ENCODE measurements at places on chromosomes 4 and X.
A peak's percentile ranks its signal among the peaks of the same experiment; 100 is the strongest.

DNA sequence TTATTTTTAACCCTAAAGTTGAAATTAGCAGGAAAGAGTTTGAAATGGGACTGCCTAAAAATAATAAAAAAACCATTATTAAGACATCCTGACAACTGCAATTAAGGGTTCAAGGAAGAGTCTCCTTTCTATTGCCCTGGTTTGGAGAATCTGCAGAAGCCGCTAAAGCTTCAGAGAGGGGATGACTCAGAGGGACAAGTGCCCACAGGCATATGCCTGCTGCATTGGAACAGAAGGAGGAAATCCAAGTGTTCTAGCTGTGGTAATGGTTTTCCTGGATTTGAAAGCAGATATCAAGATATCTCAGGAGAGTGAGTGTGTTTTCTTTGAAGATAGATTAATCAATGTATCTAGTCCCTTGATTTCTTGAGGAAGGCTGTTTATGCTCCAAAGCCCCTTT lies 235.1 kb upstream of the TAPT1 start:
- DNase-seq, result no peak

DNA sequence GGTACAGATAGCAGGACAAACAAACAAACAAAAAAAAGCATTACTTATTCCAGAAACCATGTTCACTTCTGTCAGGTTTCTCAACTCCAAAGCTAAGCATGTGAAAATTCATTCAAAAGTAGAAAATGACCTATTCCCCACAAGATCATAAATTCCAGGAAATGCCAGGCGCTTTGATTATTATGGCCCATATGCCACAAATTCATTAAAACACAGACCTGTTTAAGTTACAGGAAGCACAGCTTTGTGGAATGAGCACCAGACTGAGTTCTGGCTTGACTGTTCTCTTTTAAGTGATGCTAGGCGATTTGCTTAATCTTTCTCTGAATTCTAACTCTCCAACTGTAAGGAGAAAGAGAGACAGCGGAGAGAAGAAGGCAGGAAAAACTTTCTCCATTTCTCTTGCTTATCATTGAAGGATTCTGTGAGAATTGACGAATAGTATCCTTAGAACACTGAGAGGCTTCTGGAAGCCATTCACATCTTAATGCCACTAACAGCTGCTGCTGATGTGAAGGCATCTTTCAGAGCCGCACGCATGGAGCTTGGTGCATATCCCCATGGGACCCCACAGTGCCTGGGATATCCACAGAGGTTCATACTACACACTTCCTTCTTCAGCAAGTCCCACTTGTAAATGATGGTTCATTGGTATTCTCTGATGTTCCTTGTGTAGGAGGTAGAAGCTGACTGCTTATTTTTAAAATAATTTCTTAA lies 138.0 kb downstream of the ZNF674 start:
- DNase-seq, result no peak

- DNase-seq, result no peak
These were observed 3.4 kb downstream of the SPATA4 start for GRCh38 chr4:176191974-176192373.

GRCh38 chr4:101527188-101527587 lies 179.9 kb upstream of the PPP3CA start:
- peak; percentile 83 for DNase-seq

GRCh38 chr4:175536852-175537453 lies 275.1 kb downstream of the GPM6A start:
- no peak for DNase-seq

DNA sequence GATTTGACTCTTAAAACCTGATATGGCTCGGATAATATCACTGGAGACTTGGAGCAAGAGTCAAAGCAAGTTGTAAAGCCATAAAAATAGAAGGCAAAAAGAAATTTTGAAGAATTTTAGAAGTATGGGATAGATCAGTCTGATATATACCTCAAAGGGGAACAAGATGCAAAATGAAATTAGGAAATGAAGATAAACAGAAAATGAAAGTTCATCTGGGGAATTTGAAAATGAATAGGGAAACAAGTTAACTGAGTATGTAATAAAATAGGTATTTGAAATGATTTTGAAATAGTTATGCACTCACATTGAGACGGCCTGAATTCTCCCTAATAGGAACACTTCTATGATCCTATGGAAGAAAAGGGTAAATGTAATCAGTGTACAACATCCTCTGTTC lies 5.7 kb downstream of the CYP2U1 start:
- no peak for DNase-seq

DNA sequence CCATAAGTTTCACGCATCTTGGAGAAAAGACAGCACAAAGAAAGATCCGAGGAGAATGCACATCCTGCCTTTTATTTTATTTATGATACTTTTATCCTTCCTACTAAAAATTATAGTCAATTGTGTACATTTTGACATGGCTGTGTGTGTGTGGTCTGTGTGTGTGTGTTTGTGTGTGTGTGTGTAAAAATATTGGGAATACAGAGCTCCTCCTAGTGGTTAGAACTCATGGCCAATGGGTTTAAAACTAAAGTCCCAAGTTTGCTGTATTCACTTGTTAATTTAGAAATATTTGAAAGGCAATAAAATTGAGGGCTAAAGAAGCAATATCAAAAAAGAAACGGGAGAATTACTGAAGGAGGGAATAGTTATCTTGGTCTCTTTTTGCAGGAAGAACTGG lies 47.5 kb downstream of the NKX6-1 start:
- DNase-seq, result no peak

DNA sequence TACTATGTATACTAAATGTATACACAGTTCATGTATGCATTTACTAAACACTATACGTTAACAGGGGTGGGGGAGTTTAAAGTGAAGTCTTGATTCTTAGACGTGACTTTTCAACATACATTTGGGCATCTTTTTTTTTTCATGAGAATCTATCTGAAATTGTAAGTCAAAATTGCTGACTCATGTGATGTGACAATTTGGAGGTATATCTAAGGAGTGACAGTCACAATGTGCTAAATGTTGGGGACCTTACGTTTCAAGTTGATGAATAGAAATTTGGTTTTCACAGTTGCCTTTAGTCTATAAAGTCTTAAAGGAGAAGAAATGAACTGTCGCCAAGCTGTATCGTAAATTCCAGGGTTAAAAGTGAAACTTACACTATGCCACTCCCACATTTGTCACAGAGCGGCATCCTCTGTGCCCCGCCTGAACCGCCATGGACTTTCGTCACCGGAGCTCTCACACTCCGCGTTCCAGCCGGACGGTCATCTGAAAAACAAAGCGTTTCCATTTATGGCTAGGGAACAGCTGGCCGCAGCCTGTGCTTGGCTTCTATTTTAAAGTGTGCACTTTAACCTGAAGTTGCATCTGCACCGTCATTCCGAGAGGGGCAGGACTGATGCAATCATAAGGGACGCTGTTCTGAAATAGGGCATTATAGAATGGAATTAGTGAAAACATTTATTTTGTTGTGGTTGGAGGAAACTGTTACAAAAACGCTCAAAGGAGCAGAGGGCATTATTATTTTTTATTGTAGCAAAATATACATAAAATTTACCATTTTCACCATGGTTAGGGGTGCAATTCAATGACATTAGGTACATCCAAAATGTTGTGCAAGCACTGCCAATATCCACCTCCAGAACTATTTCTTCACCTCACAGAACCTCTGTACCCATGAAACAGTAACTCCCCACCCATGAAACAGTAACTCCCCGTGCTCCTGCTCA lies 30.9 kb downstream of the PDLIM3 start:
- no peak for DNase-seq

- DNase-seq, result no peak
These were observed 465.8 kb downstream of the NAF1 start for GRCh38 chr4:162700815-162701361.

DNA sequence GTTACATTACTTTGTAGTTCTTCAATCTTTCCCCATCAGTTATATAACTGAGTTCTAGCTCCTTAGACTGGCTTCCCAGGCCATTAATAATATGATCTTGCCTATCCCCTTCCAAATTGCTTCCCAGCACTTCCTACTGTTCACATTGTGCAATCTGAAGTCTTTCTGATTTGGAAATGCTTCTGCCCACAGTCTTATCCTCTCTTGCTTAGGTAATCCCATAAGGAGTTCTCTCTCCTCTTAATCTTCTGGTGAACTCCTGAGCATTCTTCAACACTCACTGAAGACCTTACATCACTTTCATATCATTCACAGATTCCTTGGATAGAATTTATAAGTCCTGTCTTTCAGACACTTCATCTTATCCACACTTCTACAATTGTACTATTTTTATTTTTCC lies 132.7 kb upstream of the TTC29 start:
- no peak for DNase-seq

DNA sequence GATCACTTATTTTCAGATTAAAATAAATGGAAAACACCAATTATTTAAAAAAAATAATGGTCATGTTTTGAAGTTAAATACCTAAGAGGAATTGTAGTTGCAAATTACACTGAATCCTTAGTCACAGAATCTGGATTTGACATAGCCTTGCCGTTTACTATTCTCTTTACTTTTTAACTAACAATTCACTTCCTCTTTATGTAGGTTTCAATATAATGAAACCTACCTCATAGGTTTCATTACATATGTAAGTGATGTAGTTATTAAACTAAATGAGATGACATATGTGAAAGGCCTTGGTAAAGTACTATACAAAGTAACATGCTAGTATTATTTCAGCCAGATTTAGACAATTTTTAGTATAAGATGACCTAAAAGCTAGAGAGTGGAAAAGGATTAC lies 6.5 kb downstream of the SPP1 start:
- no peak for DNase-seq

DNA sequence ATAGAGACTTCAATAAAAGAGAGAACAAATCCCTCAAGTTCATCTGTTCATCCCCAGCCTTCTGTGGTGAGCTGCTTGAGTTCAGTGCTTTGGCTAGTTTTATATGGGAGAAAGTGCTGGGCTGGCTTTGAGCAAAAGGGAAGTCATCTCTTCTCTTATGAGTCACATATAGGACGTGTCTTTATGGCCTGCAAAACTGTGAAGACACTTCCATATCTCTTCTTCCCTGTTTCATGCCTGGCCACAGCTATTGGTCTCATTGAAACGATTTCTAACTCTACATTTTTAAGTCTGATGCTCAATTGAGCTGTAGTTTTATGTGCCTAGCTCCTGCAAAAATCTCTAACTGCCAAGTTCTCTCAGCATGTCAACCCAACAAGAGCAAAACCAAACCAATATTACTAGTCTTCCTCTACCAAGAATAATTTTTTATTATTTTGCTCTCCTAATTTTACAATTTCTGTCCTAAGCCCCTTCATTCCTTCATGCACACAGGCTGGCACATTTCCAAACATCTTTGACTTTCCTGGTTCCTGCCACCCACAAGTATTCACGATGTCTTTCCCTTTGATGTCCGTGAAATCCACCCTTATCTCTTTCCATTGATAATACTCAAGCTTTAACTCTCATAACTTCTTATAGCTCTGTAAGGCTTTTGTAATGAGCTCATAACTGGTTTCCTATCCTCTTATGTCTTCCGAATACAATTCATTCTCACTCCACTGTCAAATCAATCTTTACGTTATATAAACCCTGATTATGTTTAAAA lies 165.3 kb downstream of the BTC start:
- DNase-seq, result no peak

DNA sequence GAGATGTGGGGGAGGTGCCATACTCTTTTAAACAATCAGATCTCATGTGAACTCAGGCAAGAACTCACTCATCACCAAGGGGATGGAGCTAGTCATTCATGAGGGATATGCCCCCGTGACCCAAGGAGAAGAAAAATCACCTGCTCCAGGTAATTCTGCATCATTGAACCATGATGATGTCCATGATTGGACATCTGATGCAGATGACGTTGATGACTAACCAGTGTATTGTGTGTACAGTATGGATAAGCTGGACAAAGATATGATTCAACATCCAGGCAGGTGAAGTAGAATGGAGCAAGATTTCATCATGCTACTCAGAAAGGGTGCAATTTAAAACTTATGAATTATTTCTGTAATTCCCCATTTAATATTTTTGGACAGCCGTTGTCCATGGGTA lies 286.4 kb upstream of the SMIM31 start:
- no peak for DNase-seq

DNA sequence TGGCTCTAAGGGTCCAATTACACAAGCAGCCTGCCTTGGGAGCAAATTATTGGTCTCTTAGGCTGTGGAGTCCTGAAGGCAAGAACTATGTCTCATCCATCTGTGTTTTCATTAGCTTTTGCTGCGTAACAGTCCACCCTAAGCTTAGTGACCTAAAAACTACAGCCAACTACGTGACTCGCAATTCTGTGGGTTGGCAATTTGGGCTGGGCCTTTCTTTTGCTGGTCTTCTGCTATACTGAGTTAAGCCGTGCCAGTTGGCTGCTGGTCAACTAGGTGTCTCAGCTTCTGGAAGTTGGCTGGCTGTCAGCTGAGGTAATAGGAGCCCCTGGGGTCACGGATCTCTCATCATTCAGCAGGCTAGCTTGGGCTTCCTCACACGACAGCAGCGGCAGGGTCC lies 205.6 kb upstream of the S100G start:
- no peak for DNase-seq

DNA sequence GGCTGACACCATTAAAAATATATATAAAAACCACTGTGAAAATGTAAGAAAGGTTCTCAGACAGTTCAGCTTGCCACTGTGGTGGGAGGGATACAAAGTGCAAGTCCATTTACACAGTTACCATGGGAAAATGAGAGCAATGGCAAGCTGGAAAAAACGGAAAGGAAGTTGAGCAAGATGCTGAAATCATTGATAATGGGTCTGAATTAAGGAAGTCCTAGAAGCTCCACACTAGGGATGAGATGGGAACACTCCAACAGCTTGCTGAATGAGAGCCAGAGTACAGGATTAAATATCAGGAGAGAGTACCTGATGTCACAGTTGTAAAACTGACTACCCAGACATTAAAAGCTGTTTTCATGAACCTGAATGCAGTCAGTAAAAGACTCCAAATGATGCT lies 218.6 kb downstream of the PRDM5 start:
- no peak for DNase-seq

DNA sequence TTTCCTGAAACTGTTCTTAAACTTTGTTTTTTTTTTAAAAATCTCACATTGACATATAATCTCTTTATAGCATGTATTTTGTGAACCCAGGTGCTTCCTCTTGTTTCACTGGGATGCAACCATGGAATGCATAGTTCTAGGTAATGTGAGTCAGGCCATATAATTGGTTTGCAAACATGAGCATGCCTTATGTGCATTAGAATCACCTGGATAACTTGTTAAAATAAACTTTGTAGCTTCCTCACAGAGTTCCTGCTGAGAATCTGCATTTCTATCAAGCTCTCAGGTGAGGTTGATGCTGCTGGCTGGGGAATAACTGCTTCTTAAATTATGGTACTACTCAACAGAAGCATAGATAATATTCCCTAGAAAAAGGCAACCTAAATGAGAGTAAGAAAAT lies 940.3 kb upstream of the LCORL start:
- no peak for DNase-seq
